ENCODE measurements at places on chromosomes 6 and 20.
A peak's percentile ranks its signal among the peaks of the same experiment; 100 is the strongest.

- no peak for DNase-seq
These were observed 706.2 kb upstream of the GJE1 start for GRCh38 chr6:141426400-141426980.

GRCh38 chr6:29723666-29724588, 693 bp downstream of the HLA-F start:
- peak; percentile 56 for DNase-seq

DNA sequence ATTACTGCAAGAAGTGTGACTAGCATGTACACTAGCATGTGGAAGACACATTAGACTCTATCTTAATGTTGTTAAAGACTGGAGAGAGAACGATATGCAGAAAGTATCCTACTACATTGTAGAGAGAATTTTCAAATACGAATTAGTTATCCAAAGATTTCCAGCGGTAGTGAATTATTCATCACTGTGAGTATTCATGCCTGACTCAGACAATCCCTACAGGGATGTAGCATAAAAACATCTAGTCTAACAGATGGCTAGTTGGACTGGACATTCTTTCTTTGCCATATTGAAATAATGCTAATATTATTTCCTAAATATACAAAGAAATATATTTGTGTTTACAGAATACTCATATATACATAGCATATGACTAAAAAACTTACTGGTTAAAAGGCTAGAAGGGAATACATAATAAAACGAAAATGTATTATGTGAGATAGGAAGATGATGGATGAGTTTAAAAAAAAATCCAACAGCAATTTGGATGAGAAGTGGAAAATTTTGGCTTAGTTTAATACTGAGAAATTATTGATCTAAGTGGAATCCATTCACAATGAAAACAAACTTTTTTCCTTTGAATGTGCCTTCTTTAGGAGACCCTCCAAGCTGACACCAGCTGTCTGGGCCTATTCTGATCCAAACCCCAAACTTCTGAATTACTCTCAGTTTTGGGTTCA, 580.7 kb downstream of the RFPL4B start:
- DNase-seq: no peak

DNA sequence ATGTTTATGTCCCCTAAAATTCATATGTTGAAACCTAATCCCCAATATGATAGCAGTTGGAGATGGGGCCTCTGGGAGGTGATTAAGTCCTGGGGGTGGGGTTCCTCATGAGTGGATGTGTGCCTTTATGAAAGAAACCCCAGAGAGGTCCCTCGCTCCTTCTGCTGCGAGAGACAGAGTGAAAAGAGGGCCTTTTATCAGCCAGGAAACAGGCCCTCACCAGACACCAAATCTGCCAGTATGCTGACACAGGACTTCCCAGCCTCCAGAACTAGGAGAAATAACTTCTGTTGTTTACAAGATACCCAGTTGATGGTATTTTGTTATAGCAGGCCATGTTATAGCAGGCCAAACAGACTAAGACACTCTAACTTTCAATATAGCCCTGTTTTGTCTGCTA, 100.9 kb upstream of the NFATC2 start:
- no peak for DNase-seq

DNA sequence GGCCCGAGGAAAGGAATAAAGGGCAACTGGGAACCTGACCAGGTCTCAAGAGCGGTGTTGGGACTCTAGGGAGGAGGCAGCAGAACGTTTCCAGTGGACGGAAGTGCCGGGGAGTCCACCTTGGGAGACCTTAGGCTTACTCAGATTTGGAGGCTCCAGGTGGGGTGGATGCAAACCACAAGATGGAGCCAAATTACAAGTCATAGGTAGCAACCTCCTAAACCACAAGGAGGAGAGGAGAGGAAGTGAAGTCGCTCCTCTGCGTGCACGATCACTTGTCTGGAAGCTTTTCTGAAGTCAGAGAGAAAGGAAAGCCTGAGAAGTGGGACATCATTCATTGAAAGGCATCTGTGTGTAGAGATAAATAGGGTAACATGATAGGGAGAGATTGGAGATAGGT, 9.3 kb downstream of the HLA-DOA start:
- DNase-seq: no peak

- no peak for DNase-seq
These were observed 36.3 kb downstream of the ROS1 start for GRCh38 chr6:117389227-117390057.

GRCh38 chr6:156421933-156422332, 355.2 kb upstream of the ARID1B start:
- DNase-seq: no peak

DNA sequence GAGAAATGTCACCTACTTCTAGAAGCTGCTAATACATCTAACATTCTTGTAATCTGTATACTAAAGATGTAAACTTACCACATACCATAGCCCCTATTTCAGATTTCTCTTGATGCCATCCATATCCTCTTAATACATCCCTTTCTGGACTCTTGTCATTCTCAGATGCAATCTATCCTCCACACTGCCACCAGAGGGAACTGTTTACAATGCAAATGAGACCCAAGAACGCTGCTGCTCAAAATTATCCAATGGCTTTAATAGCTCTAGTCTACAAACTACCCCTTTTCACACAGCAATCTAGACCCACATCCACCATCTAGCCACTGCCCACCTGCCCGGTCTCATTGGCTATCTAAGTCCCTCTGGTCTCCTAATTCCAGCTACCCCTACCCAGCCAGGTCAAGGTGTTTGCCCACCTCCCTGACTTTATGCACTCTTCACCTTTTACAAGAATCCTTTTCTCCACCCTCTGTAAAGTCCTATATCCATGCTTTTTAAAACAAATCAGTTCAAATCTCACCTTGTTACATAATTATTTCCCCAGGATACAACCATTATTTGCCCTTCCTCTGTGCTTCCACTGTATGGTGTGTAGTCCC, 14.8 kb downstream of the FAXC start:
- DNase-seq: no peak

DNA sequence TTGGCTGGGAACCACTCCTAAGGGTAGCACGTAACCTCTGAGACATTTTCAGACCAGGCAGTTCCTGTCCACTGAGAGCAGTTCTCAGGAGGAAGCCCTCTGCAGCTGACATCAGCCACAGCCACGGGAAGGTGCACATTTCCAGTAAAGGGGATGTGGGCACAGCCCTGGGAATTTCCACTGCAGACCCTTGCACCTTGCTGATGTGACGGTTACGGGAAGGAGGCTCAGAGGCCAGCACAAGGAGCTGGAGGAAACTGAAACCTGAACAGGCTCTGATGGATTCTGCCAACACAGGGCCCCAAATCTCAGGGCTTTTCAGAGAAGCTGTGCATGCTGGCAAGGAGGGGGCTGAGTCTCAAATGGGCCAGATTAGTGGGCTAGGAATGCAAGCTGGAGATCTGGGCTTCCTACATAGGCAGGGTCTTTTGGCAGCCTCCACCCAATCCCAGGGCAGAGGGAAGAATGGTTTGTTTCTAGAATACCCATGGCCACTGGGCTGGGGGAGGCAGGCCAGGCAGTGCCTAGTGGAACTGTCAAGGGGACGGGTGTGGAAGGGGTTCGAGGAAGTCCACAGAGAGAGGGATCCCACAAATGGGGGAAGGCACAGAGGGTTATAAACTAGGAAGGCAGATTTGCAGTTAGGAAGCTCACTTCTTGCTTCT, 14.2 kb downstream of the EBF4 start:
- DNase-seq: no peak
